CD4-positive, alpha-beta T cell treated with Interleukin-6 at 100 ng/mL for 8 hours (primary cell): ENCODE measurements at places on chromosomes 1 and 21.

GRCh38 chr1:16031551-16031950, 9.7 kb downstream of the CLCNKA start:
- DNase-seq = no peak

DNA sequence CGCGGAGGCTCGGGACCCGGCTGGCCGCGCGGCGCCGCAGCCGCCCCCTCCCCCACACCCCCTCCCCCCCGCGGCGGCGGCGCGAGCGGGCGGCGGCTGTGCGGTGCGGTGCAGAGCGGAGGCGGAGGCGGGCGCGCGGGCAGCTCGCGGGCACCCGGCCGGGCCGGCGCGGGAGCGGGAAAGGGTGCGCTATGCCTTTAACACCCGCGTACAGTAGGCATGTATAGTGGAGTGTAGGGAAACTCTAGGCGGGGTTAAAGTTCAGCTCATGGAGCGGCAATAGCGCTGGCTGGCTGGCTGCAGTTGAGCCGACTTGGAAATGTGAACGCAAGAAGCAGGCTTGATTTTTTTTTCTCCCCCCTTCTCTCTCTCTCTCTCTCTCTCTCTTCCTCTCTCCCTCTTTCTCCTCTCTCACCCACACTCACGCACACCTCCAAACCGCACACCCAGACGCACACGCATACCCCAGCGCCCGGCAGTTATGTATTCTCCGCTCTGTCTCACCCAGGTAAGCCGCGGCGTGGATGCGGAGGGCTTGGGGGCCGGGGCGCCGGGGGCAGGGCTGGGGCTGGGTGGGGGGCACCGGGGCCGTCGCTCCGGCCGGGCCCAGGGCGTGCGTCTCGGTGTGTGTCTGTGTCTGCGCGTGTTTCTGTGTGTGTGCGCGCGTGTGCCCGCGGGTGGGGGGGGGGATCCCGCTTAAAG, at the start of gene NFIA:
NFIA (plus strand) TSS at position 251 of the 702 bp plus-strand sequence.
- DNase-seq = peak; percentile 13

- DNase-seq = no peak
Measured at GRCh38 chr1:22781483-22781882, 70.8 kb downstream of the EPHB2 start.

- DNase-seq = no peak
Measured at GRCh38 chr21:17866590-17866989, 47.4 kb upstream of the C21orf91 start.

- no peak for DNase-seq
Measured at GRCh38 chr1:173056365-173056764, 5.6 kb upstream of the TNFSF18 start.

GRCh38 chr1:17688217-17688810, 66.8 kb upstream of the ACTL8 start:
- no peak for DNase-seq

DNA sequence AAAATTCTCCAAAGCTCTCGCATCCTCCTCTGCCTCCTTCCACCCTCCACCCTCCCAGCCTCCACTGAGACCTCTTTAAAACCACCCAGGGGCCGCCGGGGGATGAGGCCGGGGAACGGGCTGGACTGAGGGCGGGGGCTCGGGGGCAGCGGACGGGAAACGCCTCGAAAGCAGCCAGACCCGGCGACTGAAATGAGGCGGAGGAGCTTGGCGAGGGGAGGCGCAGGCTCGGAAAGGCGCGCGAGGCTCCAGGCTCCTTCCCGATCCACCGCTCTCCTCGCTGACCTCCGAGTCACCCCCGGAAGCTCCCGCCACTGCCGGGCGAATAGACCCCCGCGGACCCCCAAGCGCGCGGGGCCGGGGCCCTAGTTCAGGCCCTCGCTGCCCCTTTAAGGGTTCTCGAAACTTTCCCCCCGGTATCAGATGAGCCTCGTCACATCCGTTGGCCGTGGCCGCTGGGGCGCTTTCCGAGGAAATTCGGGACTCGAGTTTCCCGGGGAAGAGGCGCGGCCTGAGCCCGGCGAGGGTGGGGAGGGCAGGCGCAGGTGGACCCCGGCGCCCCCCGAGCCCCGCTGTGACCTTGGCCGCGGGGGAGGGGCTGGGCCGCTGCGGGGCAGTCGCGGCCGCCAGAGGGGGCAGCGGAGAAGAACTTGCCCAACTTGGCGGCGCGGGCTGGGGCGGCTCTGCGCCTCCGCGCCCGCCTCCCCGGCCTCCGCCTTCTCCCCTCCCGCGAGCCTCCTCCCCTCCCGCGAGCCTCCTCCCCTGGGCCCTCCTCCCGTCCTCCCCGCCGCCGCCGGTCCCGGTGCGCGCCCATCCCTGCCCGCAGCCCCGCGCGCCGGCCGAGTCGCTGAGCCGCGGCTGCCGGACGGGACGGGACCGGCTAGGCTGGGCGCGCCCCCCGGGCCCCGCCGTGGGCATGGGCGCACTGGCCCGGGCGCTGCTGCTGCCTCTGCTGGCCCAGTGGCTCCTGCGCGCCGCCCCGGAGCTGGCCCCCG, at the start of gene BACE2:
BACE2 (plus strand) TSS at position 813 of the 995 bp plus-strand sequence; CDS start at position 917, 104 bp downstream.
- no peak for DNase-seq

GRCh38 chr1:170700842-170701615, 37.1 kb downstream of the PRRX1 start:
- DNase-seq = no peak

DNA sequence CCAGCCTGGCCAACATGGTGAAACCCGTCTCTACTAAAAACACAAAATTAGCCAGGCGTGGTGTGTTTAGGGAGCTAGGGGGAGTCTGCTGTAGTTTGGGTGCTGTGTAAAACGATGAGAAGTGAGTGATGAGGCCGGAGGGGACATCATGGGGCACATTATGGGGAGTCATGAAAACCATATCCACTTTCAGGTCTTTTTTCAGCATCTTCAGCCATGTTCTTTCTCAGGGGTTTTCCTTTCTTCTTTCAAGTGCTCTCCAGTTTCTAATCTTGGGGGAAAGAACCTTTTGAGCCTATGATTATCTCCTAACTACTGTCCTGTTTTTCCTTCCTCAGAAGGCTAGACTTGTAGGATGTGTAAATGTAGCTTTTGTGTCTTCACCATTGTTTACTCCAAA, 14.4 kb downstream of the KDM4A start:
- DNase-seq = no peak

DNA sequence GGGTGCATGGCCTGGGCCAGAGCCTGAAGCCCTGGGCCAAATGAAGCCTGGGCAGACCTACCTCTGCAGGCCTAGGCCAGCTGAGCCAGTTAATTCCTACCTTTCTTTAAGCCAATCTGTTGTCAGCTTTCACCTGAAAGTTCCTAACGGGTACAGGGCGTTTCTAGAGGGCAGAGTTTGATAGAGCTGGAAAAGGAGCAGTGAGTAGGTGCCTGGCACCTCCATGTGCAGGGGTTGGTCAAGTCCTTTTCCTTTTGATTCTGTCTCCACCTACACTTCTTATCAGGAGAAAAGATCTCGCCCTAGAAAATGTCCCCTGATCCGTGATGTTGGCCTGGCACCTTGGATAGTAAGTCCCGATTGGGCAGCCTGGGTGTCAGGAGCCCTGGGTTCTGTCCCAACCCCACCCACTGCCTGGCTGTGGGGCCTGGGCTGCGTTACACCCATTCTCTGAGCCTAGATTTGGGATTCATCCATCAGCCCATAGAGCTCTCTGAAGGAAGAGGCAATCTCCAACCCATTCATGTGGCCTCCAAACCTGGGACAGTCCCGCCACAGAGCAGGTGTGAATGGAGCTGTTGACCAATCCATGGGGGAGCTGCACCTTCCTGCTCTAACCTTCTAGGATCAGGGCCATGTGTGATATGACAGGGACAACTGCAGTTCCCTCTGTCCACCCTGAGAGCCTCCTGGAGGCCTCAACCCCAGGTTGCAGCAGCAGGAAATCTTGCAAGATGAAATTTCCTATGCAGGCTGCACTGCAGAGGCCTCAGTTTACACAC, 304.3 kb downstream of the MATN1 start:
- no peak for DNase-seq

GRCh38 chr1:244303610-244303969, 148.1 kb downstream of the ADSS2 start:
- DNase-seq = no peak

DNA sequence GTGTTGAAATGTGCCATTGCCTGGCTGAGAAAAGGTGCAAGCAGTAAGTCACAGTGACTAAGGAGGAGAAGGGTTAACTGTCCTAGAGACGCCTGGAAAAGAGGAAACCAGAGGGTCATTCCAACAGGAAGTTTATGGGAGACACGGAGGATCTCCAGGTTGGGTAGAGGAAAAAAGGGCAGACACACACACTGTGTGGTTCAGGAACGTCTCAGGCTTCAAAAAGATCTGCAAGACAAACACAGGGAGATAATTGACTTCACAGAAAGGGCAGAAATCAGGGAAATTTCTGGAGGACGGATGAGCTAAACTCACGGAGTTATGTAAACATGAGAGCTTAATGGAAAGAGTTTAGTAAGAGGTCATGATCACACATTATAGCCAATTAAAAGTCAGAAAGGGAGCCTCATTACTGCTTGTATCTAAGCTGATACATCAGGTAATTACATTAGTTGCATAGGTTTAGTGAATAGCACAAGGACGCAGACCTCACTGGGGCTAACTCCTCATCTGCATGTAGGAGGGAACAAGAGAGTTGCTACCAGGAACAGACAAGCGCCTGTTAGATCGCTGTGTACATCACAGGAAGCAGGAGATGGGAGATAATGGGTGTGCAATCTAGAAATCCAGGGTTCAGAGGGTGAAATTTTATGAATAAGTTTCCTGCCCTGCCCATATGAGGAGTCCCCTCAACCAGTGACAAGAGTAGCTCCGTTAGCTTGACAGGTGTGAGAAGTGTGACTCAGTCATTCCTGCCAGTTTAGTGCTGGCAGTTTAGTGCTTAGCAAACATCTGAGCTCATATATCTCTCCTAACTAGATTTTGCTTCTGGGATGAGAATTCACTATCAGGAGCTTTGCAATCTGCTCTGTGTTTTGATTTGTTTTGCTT, 96.6 kb upstream of the TNR start:
- no peak for DNase-seq

GRCh38 chr1:33709783-33710718, 153.8 kb upstream of the HMGB4 start:
- no peak for DNase-seq

- DNase-seq = no peak
Measured at GRCh38 chr1:5947978-5948680, 44.1 kb downstream of the NPHP4 start.
